CD4-positive, alpha-beta T cell treated with Interleukin-10 for 1 hour (primary cell): ENCODE measurements at places on chromosomes 16 and 17.
A peak's percentile ranks its signal among the peaks of the same experiment; 100 is the strongest.

GRCh38 chr17:57694051-57694450 lies 51.0 kb downstream of the CCDC182 start:
- DNase-seq, result no peak

GRCh38 chr17:57442914-57443571 lies 186.7 kb downstream of the MSI2 start:
- DNase-seq, result peak; percentile 51

DNA sequence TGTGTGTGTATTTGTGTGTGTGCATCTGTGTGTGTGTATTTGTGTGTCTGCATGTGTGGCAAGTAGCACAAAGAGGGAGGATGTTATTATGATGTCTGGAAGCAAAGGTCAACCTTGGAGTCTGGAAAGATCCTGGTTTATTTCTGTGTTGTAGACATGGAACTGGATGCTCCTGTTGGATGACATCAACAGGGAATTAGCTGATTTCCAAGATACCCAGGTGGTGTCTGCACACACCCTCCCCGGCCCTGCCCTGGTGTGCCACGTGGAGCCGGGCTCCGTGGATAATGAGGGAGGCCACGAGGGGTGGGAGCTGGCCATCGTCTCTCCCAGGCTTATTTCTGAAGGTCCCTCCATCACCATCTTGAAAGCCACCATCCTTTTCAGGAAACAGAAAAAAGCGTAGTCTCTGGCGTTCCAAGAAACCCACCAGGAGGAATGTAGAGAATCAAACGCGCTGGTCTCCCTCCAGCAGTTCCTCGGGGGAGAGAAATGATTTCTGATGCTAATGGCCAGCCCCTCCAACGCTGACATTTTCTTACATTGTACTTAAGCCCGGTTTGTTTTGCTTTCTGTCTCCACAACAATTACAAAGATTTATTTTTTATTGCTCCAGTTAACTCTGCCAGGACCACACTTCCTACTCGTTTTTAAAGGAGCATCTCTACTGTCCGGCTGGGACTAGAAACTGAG lies 93.3 kb downstream of the FOXL1 start:
- no peak for DNase-seq

- no peak for DNase-seq
These were observed 6.3 kb upstream of the CBX4 start for GRCh38 chr17:79845601-79845949.

GRCh38 chr16:30446203-30446595 lies 525 bp upstream of the SEPHS2 start:
- no peak for DNase-seq

DNA sequence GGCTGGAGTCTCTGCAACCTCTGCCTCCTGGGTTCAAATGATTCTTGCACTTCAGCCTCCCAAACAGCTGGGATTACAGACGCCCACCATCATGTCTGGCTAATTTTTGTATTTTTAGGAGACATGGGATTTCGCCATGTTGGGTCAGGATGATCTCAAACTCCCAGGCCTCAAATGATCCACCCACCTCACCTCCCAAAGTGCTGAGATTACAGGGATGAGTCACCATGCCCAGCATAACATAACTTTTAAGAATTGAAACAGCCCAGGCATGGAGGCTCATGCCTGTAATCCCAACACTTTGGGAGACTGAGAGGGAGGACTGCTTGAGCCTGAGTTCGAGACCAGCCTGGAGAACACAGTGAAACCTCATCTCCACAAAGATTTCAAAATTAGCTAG lies 2.5 kb downstream of the RSL1D1 start:
- DNase-seq, result no peak

GRCh38 chr17:18041776-18042175 lies 2.6 kb downstream of the GID4 start:
- no peak for DNase-seq

GRCh38 chr16:84933774-84934631 lies 77.3 kb downstream of the ZDHHC7 start:
- DNase-seq, result no peak

DNA sequence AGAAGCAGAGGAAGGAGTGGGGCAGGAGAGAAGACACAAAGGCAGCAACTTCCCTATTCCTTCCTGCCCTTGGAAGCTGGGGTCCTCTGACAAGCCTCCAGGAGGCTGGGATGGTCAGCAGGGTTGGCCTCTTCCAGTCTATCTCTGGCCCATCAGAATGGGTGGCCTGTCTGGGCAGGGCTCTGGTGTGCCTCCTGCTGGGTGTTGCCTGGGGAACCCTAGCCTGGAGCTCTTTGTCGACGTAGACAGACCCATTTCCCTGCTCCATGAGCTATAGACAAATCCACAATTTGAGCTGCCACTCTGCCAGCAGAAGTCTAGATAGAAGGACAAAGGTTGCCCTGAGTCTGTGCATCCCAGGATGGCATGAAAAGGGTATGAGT lies 11.4 kb downstream of the IGFBP4 start:
- DNase-seq, result no peak

DNA sequence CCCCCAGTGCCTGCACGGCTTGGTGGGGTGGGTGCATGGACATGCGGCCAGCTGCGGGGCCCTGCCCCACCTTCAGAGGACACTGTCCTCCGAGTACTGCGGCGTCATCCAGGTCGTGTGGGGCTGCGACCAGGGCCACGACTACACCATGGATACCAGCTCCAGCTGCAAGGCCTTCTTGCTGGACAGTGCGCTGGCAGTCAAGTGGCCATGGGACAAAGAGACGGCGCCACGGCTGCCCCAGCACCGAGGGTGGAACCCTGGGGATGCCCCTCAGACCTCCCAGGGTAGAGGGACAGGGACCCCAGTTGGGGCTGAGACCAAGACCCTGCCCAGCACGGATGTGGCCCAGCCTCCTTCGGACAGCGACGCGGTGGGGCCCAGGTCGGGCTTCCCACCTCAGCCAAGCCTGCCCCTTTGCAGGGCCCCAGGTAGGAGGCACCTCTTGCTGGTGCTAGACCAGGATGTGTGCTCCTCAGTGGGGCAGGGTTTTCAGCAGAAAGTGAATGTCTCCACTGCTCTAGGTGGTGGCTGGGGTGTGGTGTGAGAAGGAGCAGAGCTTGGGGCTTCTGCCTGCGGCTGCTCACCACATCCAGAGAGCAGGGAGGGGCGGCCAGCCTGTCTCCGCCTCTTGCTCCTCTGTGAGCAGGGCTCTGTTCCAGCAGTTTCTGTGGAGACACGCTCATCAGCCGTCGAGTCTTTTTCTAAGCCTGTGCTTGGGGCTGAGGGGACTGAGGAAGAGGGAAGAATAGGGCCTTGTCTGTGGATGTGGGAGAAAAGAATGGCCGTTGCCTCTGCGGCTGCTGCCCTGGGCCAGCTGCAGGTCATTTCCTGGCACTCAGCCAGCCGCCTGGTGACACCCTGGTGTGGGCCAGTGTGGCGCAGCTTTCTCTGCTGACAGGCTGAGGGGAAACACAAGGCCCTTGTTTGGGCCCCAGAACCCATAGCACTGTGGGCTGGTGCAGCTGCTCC lies 2.2 kb downstream of the ZNF276 start:
- DNase-seq, result peak; percentile 88

GRCh38 chr16:14346278-14347142 lies 275.4 kb downstream of the MRTFB start:
- DNase-seq, result no peak

DNA sequence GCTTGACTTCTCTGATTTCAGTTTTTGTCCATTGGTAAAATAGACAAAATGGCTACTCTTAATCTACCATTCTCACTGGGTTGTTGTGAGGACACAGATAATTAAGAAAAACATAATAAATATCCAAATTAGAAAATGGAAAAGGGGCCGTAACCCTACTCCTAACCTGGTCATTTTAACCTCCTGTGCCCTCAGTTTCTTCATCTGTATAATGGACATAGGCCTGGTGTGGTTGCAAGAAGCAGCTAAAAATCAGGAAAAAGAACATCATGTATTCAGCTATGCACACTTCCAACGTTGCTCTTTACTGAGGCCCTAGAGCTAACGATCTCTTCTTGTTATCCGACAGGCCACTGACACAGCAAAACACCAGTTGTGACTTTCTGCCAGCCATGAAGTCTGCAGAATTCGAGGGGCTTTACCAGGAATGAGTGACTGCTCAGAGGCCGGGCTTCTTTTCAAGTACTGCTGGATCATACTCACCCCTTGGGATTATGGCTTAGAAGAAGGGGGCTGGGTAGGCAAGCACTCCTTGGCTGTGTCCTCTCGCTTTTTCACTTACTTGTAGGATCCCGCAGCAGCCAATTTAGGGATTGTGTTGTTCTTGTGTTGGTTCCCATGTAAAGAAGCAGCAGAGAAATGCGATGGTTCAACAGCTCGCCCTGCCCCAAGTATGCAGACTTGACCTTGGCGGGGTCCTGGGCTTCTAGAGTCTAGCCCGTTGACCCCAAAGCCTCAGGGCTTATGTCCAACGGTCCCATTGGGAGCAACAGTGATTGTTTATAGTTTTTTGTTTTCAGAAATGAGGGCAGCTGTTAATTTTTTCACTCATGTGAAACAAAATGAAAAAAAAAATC lies 20.9 kb downstream of the LDAF1 start:
- DNase-seq, result no peak

- DNase-seq, result no peak
These were observed 1.9 kb upstream of the UBE2G1 start for GRCh38 chr17:4368341-4368740.

DNA sequence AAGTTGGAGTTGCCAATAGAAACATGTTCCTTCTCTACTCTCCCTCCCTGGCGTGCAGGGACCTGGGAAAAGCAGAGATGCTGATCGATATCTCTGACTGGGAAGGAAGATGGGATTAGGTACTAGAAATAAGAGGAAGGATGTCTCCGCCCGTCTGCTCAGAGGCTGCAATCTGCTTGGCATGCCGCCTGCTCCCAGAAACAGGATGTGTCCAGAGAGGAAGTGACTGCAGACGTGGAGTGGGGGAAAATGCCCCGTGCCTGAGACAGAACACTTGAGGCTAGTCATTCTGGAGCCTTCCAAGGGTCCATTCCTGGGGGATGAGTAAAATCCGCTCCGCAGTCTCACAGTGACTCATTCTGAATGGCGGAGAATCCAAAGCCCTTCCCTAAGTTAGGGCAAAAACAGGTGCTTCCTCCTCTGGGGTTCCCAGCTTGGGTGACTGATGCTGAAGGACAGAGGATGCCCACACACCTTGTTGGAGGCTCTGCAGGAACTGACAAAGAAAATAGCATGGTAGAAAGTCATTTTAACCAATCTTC lies 45.0 kb upstream of the SMURF2 start:
- no peak for DNase-seq

DNA sequence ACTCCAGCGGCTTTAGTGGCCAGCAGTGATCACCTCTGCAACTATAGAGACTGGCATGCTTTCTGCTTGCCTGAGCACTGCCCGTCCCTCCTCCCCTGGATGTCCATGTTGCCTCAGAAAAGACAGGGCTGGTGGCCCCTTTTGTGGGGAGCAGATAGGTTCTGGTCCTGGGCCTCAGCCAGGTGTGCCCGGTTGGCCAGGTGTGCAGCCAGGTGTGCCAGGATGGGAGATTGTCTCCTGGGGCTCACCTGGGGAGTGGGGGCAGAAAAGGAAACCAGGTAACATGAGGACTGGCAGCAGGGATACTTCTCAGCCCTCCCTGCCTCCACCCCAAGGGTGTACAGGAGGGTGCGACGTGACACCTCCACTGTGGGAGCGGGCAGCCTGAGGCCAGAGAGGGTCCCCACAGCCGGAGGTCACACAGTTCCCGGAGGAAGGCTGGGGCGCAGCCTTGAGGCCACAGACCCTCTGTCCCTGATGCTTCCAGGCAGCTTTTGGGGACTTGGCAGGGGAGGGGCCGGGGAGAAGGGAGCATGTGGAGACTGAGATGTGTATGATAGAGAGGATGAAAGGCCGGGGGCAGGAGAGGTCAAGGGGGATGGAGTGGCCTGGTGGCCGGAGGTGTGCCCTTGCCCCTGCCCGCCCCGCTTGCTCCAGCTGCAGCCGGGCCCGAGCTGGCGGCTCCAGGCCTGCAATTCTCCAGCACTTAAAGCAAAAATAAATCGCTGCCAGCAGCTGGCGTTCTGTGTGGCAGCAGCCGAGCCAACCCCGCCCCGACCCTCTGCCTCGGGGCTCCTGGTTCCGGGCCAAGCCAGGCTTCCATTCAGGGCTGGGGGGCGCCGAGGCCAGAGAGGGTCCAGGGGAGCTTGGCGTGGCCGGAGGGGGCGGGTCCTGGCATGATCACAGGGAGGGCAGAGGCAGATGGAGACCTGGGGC lies 6.7 kb downstream of the KCNJ12 start:
- no peak for DNase-seq

DNA sequence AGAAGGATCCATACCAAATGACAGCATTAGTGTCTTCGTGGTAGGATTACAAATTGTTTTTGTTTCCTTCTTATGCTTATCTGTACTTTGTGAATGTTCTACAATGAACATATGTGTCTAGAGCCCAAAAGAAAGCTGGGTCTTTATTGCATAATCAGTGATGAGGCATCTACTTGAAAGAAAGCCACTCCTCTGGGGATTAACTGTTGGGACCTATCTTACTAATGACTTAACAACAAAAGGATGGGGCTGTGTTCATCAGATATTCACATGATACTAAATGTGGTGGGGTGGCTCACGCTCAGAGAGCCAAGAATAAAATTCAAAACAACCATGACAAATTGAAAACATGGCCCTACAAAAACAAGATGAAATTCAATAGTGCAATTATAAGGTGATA lies 160.2 kb downstream of the RGS9 start:
- DNase-seq, result no peak

- DNase-seq, result peak; percentile 31
These were observed 526 bp downstream of the KIAA0513 start for GRCh38 chr16:85027958-85028684.

DNA sequence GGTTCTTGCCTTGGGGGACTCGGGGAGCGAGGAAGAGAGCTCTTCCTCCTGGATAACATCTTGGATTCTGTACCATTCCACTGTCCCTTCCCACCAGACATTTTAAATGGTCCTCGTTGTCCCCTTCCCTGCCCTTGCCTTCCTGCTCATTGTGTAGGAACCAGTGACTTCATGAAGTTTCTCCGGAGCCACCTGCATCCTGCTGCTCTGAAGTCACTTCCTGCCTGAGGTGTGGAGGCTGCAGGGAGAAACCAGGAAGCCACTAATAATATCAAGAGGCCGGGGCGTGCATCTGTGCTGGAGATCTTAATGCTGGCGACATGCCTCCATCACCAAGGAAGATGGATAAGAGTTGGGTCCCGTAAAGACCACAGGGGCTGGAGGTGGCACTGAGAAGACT lies 6.2 kb upstream of the SLC16A13 start:
- DNase-seq, result peak; percentile 58

- no peak for DNase-seq
These were observed 38.8 kb upstream of the C16orf82 start for GRCh38 chr16:27027971-27028370.

DNA sequence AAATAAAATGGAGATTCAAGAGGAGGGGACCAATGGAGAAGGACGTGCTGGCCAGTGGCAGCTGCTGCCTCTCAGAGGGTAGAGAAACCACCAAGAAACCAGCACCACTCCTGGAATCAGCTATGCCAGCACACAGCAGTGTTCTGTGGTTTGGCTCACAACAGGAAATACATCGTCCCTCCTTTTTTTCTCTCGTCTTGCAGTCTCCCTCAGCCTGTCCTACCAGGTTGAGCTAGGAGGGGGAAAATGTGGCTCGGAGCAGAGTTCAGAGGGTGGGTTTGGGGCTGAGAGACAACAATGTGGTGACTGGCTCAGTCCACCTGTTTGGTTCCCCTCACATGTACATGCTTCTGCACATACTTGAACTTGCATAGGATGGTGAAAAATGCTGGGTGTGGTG lies 19.9 kb upstream of the SLC16A5 start:
- DNase-seq, result peak; percentile 24
